ENCODE measurements at places on chromosomes 2 and 18.

- DNase-seq, result no peak
These were observed at the start of gene WNT10A for GRCh38 chr2:218880102-218880858. Gene WNT10A, plus strand, starts transcription at chr2:218880852. Its CDS starts 144 bp downstream, at chr2:218880996.

DNA sequence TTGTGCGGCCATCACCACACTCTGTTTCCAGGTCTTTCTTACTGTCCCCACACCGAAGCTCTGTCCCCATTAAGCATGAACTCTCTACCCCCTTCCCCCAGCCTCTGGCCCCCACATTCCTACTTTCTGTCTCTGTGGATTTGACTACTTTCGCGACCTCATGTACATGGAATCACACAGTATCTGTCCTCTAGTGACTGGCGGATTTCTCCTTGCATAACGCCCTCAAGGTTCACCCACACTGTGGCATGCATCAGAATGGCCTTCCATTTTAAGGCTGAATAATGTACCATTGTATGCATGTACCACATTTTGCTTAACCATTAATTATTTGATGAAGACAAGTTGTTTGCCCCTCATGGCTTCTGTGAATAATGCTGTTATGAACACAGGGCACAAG lies 467.6 kb upstream of the HS6ST1 start:
- DNase-seq, result no peak

DNA sequence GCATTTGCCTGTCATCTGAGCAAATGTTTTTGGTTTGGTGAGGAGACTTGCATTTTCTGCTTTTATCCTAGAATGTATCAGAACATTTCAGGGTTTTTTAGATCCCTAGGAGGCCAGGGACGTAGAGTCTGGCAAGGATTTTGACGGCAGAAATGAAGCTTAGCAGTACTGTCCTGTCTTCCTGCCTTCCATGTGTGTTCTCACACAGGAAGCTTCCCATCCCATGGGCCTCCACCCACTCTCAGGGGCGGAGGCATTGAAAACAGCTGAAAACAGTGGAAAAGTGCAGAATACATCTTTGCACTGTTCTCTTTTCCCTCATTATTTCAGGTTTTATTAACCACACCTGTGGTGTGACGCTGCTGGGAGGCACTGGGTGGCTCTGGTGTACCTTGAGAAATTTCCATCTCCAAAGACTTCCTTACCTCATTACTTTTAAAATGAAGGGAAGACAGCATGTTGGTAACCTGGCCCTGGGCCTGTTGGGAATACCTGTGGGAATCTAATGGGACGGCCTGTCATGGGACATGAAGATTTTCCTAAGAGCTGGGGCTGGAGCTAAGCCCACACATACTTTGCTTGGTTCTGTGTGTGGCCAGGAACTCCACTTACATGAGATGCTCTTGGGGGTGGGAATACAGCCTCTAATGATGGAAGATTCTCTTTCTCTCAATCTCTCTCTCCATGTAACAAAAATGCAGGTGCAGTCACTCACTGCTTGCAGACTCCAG lies 20.5 kb downstream of the PCARE start:
- DNase-seq, result no peak

- no peak for DNase-seq
These were observed 22.7 kb downstream of the EPC2 start for GRCh38 chr2:148667113-148667836.

GRCh38 chr18:79896738-79897137 lies 54.7 kb downstream of the SLC66A2 start:
- no peak for DNase-seq

DNA sequence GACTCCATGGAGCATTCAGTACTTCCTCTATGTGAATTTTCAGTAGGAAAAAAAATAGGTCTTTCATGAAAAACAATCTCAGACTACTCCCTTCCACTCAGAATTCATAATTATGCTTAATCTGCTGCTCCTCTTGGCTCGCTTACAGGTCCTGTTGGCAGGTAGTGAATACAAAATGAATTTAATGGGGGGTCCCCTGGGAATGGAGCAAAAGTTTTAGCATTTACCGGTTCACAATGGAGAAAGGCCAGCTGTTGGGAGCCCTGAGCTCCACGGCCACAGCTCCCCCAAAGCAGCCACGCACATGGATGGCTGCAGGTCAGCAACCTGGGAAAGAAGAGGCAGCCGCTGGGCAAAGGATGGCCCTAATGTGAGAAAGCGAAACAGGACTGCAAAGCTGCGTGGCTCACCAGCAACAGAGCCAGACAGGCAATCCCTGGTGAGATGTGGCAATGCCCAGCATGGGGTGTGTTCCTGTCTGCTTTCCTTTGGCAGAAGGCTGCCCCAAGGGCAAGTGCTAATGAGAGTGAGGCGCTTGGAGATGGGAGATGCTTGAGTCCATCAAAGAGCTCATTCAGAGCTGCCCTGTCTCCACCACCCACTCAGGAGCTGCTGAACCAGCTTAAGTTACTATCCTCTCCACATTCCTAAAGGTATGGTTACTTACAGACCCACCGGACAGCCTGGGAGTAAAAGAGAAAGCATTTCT lies 447.4 kb downstream of the EPHA4 start:
- no peak for DNase-seq

DNA sequence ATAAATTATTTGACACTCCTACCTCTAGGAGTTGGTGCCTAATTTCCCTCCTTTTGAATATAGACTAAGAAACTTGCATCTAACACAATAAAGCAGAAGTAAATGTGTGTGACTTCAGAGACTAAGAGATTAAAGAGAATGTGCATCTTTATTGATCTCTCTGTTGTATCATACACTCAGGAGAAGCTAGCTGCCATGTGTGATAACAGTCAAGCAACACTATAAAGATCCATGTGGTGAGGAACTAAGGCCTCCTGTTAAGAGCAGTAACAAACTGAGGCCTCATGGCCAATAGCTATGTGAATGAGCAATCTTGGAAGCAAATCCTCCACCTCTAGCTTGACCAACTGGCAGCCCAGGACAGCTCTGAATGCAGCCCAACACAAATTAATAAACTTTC lies 3.4 kb downstream of the FANCL start:
- no peak for DNase-seq

- DNase-seq, result no peak
These were observed 19.1 kb upstream of the TEX51 start for GRCh38 chr2:126879348-126880298.

GRCh38 chr2:7969756-7970515 lies 711.9 kb upstream of the ID2 start:
- no peak for DNase-seq

DNA sequence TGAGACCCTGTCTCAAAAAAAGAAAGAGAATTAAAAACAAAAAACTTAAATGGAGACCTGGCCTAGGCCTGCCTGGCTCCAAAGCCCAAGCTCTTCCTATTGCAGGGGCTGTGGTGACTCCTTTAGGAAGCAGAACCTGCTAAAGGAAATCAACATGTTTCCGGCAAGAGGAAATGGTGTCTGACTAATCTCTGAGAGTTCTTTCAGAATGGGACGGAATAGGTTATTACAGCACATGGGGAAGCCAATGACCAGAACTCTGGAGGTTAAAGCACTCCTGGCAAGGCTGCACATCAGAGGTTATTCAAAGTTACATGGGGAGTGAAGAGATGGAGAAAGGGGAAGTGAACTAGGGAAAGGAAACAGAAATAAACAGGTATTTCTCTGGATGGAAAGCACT lies 21.4 kb downstream of the KIF3C start:
- no peak for DNase-seq

DNA sequence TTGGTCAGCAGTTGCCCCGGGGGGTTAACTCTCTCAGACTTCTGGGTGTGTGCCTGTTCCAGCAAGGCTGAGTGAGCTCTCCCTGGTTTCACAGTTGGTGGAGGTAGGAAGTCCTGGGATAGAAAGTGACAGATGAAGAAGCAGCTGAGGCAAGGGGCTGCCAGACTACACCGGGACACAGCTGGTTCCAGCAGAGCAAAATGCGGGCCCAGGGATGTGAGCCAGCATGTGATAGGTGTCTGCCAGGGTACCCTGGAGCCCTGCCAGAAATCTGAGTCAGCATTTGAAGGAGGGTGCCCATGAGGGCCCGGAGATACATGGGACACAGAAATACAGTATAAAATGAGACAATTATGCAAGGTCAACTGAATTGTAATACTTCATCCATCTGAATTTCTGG lies 79.3 kb upstream of the LGALSL start:
- DNase-seq, result no peak

DNA sequence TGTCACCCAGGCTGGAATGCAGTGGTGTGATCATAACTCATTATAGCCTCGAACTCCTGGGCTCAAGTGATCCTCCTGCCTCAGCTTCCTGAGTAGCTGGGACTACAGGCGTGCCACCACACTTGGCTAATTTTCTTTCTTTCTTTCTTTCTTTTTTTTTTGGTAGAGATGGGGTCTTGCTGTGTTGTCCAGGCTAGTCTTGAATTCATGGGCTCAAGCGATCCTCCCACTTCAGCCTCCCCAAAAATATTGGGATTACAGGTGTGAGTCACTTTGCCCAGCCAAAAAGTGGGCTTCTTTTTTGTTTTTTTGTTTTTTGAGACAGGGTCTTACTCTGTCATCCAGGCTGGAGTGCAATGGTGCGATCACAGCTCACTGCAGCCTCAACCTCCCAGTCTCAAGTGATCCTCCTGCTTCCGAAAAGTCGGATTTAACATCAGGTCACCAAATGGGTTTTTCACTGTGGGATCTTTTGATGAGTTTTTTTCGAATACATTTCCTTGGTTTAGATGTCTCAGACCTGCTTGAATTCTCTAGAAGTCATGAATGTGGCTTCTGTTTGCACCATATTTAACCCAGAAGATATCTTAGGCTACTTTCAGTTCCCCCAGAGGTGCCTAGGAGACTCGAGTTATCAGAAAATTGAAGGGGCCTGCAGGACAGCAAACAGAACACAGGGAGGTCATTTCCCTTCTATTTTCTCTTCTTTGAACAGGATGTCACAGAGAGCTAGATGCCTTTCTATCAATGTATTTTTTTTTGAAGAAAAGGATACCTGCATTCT lies 8.9 kb downstream of the RAB31 start:
- no peak for DNase-seq

DNA sequence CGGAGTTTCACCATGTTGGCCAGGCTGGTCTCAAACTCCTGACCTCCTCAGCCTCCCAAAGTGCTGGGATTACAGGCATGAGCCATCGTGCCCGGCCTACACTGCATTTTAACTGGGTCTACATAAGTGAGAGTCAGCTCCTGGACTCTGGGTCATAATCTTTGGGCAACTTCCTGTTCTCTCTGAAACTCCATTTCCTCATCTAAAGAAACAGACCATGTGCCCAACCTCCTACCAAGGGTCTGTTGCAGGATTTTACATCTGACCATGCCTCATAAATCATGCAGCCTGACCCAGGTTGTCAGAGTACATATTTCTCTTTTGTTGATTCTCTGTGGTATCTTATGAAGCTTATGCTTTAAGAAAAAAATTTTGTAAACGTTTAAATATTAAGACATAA lies 280.4 kb downstream of the ALPK2 start:
- DNase-seq, result no peak

DNA sequence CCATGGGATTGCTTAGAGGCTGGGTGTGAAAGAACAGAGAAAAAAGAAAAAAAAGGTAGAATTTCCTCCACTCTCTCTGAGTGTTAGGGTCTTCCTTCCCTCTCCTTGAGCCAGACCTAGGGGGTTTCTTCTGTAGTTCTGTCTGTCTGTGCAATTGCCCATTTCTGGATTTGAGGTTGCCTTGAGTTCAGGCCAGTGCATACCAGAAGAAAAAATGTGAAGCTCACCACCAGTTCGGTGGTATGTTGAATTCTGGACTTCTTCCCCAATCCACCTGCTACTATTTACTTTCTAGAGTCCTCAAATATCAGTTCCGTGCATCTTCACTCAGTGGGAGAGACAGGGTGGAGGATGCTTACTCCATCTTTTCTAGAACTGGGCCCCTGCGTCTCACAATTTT lies 15.3 kb upstream of the SELENOI start:
- DNase-seq, result no peak

- DNase-seq, result no peak
These were observed 52.3 kb downstream of the CD226 start for GRCh38 chr18:69895066-69896047.

DNA sequence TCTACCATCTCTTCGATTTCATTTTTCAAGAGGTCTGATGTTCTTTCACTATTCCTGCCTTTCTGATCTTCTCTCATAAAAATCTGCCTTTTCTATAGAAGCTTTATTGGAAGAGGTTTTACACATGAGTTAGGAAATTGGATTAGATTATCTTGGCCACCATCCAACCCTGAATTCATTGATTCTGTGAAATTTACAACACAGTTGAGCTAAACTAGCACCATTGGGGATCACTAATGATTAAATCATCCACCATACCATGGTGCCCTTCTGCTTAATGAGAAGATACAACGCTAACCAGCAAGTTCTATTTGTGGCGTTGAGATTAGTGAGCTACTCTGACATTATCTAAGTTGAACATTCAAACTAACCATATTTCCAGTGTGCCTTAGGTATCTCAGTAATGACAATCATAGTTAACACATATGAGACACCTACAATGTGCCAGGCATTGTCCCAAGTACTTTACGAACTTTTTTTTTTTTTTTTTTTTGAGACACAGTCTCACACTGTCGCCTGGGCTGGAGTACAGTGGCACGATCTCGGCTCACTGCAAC lies 17.3 kb upstream of the LBH start:
- DNase-seq, result no peak

GRCh38 chr2:101627285-101628029 lies 70.0 kb upstream of the MAP4K4 start:
- DNase-seq, result no peak

DNA sequence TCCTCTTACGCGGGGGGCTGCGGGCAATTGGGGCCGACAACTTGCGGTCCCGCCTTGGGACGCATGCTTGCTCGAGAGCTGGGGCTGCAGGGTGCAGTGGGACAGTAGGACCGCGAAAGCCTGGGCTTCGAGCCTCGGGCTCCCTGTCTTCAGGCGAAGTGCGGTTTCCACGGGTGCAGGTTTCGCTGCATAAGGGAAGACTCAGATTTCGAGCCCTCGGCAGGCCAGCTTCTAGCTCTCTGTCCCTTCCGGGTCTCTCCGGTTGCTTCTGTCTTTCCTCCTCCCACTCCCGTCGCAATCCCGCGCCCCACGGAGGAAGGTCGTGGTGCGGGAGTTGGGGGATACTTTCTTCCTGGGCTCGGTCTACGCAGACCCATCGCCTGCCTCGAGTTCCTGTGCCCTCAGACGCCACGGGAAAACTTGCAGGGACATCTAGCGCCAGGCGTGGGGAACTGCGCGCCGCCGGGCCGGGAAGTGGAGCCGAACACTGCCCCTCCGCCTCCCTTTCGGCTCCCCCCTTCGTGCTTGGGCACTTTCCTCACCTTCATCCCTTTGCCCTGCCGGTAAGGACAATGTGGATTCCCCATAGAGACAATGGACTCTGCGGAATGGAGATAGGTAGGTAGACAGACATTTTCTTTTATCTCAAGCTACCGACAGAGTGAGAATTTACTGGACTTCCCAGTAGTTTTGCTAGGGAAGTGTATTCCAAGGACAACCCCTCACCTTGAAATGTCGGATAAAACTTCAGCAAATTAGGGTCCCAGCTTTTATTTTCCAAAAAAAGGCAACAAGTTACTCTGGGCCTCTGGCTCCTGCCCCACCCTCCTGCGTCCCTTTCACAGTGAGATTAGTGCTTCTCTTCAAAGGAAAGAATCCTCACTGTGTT lies 4.2 kb upstream of the HOXD13 start:
- DNase-seq, result no peak

Data from SHP77 treated with DMSO at 0.1 percent for 48 hours (cell line).